Hematopoietic multipotent progenitor cell treated with erythropoietin and hydrocortisone succinate and interleukin-3 and kit ligand, for 15 days (in vitro differentiated cells): ENCODE measurements at places on chromosomes 4 and X.

GRCh38 chr4:27081675-27082586, 221.3 kb downstream of the STIM2 start:
- no peak for DNase-seq

- no peak for DNase-seq
These were observed 42.0 kb downstream of the MAP7D3 start for GRCh38 chrX:136209016-136209738.

DNA sequence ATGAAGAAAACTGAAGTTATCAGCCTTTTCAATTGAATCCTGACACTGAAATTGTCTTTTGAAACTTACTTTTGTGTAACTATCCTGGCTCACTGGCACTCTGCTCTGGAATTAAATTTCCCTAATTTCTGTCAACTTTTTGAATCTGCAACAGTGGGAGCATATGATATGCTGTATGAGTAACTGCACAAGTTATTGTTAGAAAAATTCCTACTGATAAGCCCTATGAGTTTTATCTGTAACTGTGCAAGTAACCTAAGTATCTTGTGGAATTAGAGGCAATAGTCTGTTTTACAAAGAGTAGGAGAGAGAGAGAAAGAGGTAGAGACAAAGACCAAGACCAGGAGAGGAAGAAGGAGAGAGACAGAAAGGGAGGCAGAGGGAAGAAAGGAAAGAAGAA, 9.2 kb upstream of the HPGD start:
- no peak for DNase-seq

- DNase-seq: no peak
These were observed 835.6 kb upstream of the SLIT2 start for GRCh38 chr4:19416146-19416545.

DNA sequence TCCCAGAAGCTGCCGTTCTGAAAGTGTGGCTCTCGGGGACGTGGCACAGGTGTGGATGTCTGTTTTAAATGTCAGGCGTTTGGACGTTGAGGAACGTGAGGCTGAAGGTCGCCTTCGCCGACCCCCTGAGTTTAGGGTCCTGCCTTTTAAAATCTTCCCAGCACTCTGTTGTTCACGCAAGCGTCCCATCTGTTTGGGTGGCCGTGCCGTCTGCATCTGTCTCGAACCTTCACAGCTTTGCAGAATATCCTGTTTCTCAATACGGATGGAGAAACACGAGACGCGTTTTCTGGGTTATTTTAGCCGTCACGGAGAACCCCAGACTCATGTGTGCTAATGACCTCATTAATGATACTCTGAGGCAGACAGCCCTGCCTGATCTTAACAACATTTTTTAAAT, 31.5 kb downstream of the SHOX start:
- no peak for DNase-seq

GRCh38 chr4:86452924-86453531, 93.2 kb upstream of the MAPK10 start:
- no peak for DNase-seq

DNA sequence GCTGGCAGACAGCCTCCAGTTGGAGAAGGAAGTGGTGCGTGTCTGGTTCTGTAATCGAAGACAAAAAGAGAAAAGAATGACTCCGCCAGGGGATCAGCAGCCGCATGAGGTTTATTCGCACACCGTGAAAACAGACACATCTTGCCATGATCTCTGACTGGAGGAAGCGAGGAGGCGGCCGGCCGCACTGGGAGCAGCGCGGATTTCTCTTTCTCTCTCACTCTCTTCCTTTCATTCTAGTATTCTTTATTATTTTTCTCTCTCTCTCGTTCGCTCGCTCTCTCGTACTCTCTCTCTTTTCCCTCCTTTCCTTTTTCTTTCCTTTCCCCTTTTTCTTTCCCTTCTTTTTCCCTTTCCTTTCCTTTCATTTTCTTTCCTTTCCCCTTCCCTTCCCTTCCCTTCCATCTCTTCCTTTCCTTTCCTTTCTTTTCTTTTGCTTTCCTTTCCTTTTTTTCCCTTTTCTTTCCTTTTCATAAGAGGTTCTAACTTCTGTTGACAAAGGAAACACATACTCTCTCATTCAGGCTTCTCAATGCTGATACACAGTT, 1.2 kb downstream of the POU3F4 start:
- DNase-seq: no peak

GRCh38 chrX:33379839-33380238, 168.5 kb upstream of the DMD start:
- no peak for DNase-seq

DNA sequence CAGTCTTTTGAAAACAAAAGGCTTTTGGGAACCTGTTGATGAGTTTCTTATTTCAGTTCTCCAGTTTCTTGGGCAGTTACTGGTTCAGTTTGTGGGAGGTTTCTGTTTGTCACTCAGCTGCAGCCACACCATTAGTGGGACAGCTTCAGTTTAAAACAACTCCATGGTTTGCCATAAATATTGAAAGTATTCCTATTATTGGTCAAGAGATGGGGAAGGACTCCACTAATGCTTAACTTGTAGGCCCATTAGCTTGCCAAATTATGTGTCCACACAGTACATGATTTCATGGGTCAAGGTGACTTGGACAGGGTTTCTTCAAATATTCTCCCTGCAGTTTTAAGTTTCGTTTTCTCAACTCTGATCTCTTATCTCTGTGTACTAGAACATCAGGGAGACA, 15.5 kb upstream of the ASIC5 start:
- no peak for DNase-seq

- DNase-seq: no peak
These were observed 25.4 kb upstream of the CXCL3 start for GRCh38 chr4:74063859-74064258.

DNA sequence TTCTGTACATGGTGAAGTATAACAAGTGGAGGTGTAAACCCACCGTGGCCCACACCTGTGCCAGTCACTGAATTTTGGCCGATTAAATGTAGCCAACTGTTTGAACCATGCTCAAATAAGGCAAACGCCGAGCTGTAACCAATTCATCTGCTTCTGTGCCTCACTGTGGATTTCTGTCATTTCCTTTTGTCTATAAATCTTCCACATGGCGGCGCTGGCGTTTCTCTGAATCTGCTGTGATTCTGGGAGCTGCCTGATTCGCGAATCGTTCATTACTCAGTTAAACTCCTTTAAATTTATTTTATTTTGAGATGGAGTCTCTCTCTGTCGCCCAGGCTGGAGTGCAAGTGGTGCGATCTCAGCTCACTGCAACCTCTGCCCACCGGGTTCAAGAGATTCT, 19.2 kb downstream of the SUPT20HL2 start:
- no peak for DNase-seq

- DNase-seq: peak; percentile 46
These were observed 1.0 kb downstream of the HMGB2 start for GRCh38 chr4:173332963-173333657.

GRCh38 chr4:7647186-7647585, 212.5 kb upstream of the PSAPL1 start:
- no peak for DNase-seq

DNA sequence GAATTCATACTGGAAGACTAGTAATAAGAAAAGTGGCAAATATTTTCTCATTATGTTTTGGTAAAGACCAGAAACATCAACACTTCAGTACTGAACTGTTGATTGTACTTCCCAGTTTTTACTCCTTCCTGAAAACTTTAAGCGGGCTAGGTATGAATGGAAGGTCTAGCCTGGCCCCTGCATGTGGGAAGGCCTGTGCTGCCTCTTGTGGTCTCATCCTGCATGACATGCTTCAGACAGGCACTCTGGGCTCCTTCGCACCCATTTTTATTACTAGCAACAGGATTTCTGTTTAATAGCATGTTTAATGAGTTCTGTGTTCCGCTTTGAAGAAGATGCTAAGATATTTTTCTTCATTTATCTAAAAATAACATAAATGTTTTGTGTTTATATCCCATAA, 279.1 kb downstream of the ANK2 start:
- DNase-seq: no peak

DNA sequence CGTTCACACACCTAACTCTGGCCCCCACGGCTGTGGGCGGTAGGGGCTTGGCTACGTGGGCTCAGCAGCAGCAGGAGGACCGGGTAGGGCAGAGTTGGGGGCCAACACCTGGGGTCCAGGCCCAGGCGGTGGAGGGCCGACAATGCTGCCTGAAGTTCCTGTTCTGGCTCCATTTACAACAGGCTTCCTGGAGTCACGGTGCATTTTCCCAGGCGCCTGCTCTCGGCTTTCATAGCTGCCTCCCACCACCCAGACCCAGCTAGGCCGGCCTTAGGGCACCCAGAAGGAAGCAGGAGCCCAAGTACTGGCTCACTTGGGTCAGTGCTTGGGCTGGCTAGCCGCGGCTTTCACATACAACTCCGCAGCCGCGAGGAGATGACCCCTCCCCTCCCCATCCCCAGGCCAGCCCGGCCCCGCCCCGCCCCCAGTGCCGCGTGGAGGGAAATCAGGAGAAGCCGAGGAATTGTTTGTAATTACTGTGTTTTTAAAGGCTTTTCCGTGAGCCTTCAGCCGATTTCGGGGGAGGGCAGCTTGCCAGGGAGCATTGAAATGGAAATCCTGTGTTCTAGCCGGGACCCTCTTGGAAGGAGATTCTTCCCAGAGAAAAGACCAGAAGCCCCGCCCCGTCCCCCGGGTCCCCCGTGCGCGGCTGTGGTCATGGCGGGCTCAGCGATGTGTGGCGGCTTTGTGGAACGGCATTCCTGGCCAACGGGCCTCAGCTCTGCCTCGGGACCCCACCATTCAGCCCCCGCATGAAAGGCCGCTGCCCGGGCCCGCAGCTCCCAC, 28.5 kb downstream of the PJA1 start:
- no peak for DNase-seq

GRCh38 chrX:107716118-107716684, 59.4 kb downstream of the TSC22D3 start:
- DNase-seq: no peak

DNA sequence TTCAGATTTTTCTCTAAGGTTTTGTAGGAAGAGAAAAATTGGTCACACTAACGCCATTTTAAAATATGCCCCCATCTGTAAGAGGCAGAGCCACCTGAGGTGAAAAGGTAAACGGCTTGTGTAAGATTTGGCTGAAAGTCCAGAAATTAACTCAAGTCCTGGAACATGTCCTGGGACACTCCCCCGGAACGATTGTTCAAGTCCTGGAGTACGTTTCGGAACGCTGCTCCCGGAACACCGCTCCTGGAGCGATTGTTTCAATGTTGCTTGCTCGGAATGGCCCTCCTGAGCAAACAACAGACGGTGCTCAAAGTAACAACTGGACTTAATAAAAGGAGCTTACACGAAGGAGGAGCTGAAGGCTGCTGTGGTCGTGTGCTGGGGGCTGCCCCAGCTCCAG, 796.5 kb upstream of the SLIT2 start:
- no peak for DNase-seq

DNA sequence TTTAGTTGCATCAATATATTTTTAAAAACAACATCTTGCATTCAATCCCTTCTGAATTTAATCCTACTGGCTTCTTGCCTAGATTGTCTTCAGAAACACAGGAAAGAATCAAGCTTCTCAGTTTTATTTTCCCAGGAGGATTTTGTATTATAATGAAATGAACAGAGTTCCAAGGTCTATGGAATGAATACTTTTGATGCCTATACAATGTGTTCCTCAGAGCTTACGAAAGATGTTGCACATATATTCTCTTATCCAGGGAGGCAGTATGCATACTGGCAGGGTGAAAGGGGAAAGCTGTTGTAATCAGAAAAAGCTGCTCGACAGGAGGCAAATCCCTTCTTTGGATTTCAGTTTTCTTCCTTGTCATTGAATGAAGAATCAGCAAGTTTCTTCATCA, 8.8 kb downstream of the TMPRSS11D start:
- DNase-seq: no peak

DNA sequence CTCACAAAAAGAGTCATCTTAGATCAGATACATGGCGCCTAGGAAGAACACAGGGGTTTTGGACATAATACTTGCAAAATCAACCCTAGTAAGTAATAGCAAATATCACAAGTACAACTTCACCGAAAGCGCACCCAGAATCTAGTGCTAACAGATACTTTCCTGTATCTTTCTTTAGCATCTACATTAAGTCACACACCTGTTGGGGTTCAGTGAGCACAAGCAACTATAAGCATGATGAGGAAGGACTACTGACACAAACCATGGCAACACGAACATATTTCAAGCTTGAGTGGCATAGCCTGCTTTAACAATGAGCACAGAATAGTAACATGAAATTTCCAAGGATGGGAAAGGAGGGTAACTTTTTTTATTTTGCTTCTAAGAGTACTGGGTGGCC, 116.1 kb downstream of the GPC3 start:
- no peak for DNase-seq

DNA sequence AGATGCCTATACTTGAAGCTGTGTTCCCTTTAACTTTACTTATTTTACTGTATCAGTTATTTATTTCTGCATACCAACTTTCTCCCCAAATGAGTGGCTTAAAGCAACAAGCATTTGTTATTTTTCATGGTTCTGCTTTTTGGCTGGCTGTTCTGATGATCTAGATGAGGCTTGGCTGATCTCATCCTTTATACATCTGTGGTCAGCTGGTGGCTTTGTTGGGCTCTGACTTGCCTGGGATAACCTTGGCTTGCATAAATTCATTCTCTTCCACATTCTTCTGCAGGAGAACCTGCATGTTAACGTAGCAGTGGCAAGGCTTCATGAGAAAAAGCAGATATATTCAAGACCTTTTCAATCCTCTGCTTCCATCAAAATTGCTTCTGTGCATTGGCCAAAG, 1317.6 kb downstream of the ADGRL3 start:
- no peak for DNase-seq

DNA sequence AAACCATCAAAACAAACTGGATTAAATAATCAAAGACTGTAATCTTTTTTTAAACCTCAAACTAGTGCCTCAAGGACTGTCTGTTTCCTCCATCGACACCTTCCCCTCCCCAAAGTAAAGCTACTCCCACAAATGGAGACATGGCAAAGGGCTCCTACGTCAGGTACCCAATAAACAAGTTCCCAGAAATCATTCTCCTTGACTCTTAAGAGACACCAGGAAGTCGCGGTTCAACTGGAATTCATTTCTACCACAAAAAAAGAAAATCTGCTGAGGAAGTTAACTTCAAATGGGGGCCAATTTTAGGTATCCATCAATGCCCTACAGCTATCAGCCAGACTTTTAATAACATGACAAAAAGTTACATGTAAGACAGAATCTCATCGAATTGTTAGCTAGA, 2.5 kb downstream of the RPS4X start:
- DNase-seq: no peak

DNA sequence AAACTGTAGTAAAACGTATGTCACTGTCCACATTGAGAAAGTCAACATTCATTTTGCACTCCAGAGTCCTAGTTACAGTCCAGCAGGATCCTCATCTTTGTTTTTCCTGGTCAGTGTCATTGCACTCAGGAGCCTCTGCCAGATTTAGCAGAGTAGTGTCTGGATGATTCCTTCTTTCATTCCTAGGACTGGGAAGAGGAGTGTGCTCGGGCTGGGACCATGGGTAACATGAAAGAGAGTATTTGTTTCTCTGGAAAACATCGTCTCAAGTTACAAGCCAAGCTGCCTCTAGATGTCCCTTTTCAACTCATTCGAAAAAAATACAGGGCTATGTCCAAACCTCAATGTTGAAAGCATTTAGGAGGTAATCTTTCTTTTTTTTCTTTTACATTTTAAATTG, 69.9 kb upstream of the TNIP3 start:
- no peak for DNase-seq
